ENCODE measurements at places on chromosomes 2 and 18.

GRCh38 chr2:111062417-111062816 is 58.3 kb upstream of the BCL2L11 start:
- no peak for DNase-seq

- DNase-seq, result no peak
Observed at GRCh38 chr2:171405546-171405945, 28.2 kb downstream of the METTL8 start.

DNA sequence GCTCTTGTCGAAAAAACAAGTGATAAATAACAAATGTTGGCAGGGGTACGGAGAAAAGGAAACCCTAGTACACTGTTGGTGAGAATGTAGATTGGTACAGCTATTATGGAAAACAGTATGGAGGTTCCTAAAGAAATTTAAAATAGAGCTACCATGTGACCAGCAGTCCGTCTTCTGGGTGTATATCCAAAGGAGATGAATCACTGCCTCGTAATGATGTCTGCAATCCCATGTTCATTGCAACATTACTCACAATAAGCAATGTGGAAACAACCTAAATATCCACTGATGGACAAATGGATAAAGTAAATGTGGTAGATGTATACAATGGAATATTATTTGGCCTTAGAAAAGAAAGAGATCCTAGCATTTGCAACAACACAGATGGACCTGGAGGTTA is 50.6 kb downstream of the SLC16A14 start:
- DNase-seq, result no peak

DNA sequence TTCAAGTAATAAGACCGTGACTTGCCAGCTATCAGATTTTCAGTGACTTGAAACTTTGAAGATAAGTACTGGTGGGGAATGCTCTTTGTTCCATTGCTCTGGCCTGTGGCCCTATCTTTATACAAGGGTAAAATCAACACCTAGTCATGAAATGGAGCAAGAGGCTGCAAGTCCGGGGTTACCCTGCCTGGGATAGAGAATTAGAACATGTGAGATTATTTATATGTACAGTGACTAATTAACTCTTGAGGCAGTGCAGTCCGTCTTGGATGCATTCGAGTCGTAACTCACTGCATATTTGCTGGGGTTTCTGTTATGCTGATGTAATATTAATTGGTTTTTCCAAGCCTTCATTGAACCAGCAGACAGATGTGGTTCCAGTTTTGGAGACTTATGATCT is 105.8 kb upstream of the LYPD6 start:
- DNase-seq, result no peak

GRCh38 chr2:198913394-198914152 is 544.2 kb downstream of the SATB2 start:
- no peak for DNase-seq

- DNase-seq, result no peak
Observed at GRCh38 chr18:62389761-62390481, 64.8 kb downstream of the TNFRSF11A start.

DNA sequence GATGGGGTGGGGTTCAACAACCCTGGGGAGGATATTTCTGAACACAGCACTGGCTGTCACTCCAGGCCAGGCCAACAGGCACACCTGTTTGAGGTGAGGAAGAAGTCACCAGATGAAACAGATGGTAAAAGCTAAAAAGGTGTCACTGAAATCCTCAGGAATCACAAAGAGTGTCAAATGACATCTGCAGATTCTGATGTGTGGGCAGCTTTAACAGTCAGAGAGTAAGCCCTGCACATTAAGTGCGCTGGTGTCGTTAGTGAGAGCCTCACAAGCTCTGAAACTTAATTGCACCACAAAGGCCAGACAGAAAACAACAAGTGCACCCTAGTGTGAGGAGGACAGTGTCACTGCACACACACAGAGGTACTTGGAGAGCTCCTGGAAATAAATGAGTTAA is 13.6 kb downstream of the FLACC1 start:
- no peak for DNase-seq

- no peak for DNase-seq
Observed at GRCh38 chr2:12948231-12948960, 231.7 kb downstream of the TRIB2 start.

DNA sequence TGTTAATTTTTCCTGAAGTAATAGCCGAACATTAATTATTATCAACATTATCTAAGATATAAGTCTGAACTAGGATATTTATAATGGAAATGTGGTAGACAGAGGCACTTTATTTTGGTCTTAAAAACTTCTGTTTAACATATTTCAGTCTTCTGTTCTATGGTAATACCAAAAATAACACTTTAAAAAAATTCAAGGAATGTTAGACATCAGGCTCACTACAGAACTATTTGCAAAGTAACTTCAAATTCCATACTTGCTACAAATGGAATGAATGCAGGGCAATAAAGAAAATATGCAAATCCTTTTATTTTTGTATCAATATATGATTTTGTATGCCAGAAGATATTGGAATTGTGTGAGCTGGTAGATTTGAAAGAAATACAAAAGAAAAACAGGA is 345.5 kb upstream of the DSEL start:
- DNase-seq, result no peak

DNA sequence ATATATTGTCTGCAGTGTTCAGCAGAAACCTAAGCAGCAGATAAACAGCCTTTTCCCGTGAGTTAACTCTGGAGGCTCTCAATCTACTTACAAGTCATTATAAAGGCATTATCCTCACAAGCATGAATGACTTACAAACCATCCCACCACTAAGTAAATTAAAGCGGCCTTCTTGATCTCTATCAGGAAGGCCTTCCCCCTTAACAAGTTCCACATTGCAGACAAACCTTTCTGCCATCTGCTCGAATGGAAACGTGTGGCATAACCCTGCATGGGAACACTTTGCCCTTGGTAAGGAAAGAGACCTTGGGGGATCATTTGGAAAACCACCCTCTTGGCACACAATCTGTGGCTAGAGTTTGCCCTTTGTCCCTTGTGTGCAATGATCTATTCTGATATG is 199.5 kb downstream of the OSR1 start:
- DNase-seq, result no peak

GRCh38 chr18:39872651-39873050 is 2082.4 kb upstream of the PIK3C3 start:
- DNase-seq, result no peak

- DNase-seq, result no peak
Observed at GRCh38 chr2:55707751-55708150, 14.1 kb upstream of the PNPT1 start.

- no peak for DNase-seq
Observed at GRCh38 chr2:174518395-174518794, 31.6 kb upstream of the GPR155 start.

- DNase-seq, result no peak
Observed at GRCh38 chr18:33957707-33958106, 267.0 kb downstream of the NOL4 start.

GRCh38 chr18:21479721-21480120 is 120.8 kb downstream of the ESCO1 start:
- DNase-seq, result no peak

- no peak for DNase-seq
Observed at GRCh38 chr18:8073167-8073566, 506.1 kb downstream of the PTPRM start.

GRCh38 chr2:70448041-70448440 is 105.6 kb downstream of the TGFA start:
- no peak for DNase-seq

- DNase-seq, result no peak
Observed at GRCh38 chr2:23658466-23658942, 268.4 kb downstream of the ATAD2B start.

- DNase-seq, result no peak
Observed at GRCh38 chr18:12943215-12943614, 4.6 kb upstream of the SEH1L start.

GRCh38 chr2:157887946-157888345 is 11.8 kb upstream of the ACVR1 start:
- DNase-seq, result no peak

GRCh38 chr2:120820953-120821279 is 85.2 kb downstream of the GLI2 start:
- DNase-seq, result peak; percentile 49

- no peak for DNase-seq
Observed at GRCh38 chr2:241153616-241154015, 3.3 kb downstream of the PPP1R7 start.

DNA sequence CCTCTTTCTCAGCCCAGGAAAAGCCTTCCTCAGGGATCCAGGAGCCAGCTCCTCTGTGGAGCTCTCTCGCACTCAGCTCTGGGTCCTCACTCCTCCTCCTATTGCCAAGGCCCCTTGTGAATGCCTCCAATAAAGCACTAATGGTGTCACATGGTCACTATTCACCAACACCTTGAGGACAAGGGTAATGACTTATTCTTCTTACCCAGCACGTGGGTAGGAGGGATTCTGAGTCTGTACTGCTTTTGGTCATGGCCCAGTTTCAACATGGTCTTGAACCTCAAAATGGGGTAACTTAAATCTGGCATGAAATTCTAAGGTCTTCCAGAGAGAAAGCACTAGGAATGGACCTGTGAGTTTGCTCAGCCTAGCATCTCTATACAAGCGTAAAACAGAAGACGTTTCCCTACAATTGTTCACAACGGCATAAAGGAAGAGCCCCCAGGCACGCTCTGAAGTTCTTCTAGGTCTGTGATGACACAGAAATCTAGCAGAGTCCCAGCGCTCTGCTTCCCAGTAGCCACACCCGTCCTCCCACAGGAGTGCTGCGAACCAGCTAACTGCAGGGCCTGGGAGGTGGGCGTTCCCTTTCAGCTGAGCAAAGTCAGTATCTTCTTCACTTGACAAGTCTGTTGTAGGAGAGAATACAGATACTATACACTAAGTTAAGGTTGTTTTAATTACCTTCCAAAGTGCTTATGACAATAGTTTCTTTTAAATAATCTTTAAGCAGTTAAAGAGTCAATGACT is 14.6 kb upstream of the KIDINS220 start:
- no peak for DNase-seq

- DNase-seq, result no peak
Observed at GRCh38 chr2:118169359-118170005, 81.2 kb downstream of the INSIG2 start.

GRCh38 chr2:232321156-232321816 is 57.3 kb upstream of the ALPP start:
- DNase-seq, result no peak

GRCh38 chr18:10270151-10270571 is 184.3 kb upstream of the APCDD1 start:
- DNase-seq, result no peak

GRCh38 chr18:12840382-12840781 is 43.7 kb downstream of the PTPN2 start:
- DNase-seq, result no peak

GRCh38 chr2:3476985-3477327 is 42.4 kb downstream of the ADI1 start:
- no peak for DNase-seq

- no peak for DNase-seq
Observed at GRCh38 chr18:35141567-35142274, 99.1 kb upstream of the ZNF397 start.

- no peak for DNase-seq
Observed at GRCh38 chr2:117917223-117917917, 96.5 kb downstream of the CCDC93 start.

DNA sequence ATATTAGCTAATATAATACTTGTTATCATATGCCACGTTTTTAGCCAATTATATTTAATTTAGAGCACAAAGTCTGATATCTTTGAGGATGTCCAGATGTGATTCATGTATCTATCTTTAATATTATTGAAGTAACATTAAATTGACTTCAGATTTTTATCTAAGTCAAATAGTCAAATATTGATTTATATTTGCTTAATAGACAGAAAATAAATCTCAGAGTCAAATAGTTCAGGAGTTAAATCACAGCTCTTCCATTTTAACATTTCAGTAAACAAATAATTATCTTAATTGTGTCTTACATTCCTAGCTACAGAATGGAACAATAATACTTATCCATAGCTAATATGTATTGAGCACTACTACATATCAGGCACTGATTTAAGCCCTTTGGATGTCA is 379.4 kb upstream of the UBE2E3 start:
- no peak for DNase-seq

DNA sequence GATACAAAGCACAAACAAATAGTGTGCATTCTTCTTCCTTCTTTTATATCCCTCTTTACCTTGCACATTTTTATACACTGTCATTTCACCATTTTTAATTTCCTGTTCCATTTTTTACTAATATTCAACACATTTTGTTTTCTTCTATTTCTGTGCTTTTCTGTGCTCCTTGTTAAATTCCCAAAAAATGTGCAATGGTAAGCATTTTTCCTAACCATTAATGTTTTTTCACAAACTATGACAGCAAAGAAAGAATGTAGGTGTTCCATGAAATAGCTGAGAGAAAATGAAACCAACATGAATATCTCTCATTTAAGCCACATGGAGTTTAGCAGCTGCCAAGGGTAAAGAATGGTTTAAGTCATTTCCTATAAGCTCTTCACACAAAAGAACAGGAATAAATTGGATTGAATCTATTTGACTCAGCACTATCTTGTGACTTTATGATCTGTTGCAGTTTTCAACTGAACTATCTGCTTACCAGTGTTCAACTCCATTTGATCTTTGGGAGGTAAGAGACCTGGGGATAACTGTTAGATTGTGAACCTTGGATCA is 145.7 kb upstream of the CDH19 start:
- DNase-seq, result no peak

GRCh38 chr2:97769308-97769707 is 55.9 kb downstream of the ZAP70 start:
- no peak for DNase-seq

- DNase-seq, result no peak
Observed at GRCh38 chr2:158817588-158817987, 22.5 kb downstream of the DAPL1 start.

GRCh38 chr18:23690505-23691068 is 1.3 kb downstream of the LAMA3 start:
- DNase-seq, result no peak

- DNase-seq, result peak; percentile 9
Observed at GRCh38 chr2:20224716-20225293, at the start of gene SDC1. TSS of gene SDC1 (minus strand) at chr2:20225130. CDS start at chr2:20224867, 263 bp downstream.

GRCh38 chr2:225765820-225766219 is 366.3 kb downstream of the NYAP2 start:
- DNase-seq, result no peak

DNA sequence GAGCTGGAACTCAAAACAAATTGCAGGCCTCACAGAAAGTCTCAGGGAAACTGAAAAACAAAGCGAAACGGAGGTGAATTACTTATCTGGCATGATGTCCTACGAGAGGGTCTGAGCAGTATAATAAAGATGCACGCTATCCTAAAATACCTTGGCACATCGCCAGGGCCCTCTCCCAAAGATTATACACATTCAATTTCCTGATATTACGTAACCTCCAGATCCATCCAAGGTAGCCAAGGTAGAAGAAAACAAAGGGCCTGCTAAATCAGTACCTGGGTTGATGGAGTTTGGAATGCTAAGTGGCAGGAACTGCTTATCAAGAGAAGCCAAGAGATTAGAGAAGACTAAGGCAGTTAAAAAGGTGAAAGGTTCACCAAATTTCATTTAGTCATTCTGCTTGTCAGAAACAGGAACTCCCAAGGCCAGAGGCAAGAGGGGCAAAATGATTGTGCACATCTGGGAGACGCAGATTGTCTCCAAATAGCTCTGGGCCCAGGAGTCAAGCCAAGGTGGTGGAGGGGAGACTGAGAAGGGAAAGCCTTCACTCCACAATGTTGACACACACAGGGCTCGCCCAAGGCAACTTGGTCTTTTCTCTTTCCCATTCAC is 236.8 kb upstream of the ATP5MC3 start:
- no peak for DNase-seq

GRCh38 chr2:148670773-148671172 is 26.2 kb downstream of the EPC2 start:
- no peak for DNase-seq
